CD4-positive, alpha-beta T cell treated with Interleukin-15 for 1 hour (primary cell): ENCODE measurements at places on chromosomes 1 and 21.

GRCh38 chr1:151284013-151284577 is 2.0 kb downstream of the ZNF687 start:
- no peak for DNase-seq

GRCh38 chr1:32201011-32201855 is 838 bp downstream of the CCDC28B start:
- peak; percentile 80 for DNase-seq

DNA sequence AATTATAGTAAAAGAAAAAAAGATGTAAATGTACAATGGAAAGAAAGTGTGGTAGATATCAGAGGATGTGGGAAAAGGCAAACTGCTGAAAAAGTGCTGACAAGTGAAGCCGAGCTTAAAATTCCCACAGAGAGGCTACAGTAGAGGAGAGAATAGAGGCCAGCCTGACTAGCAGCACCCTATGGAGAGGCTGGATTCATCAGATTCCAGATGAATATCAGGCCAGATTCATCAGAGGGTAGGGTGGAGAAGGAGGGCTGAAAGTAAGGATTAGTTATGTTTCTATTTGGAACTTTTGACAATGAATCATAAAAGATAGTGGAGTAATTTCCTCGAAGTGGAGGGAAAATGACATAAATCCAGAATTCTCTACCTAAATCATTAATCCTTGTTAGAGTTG is 60.4 kb upstream of the NEK7 start:
- no peak for DNase-seq

- no peak for DNase-seq
Observed at GRCh38 chr21:36188937-36189336, 32.3 kb downstream of the DOP1B start.

- no peak for DNase-seq
Observed at GRCh38 chr21:44708213-44708865, 3.0 kb downstream of the TSPEAR start.

GRCh38 chr1:31503570-31503969 is 72.7 kb upstream of the TINAGL1 start:
- DNase-seq = no peak

GRCh38 chr1:34406833-34407539 is 230.3 kb downstream of the C1orf94 start:
- DNase-seq = no peak
